H1 (cell line): ENCODE measurements at places on chromosomes 12 and 14. TPM values are rescaled to one million over a fixed set of nuclear protein-coding genes. Genes with fewer than 3 reads are reported as not detected.

The KRT71 gene
- total RNA-seq = not detected in 2 replicates

The KRT83 gene
- not detected in 2 replicates for total RNA-seq

The CLEC14A gene
- 0.13 TPM in 2 replicates for total RNA-seq

The AJUBA gene
- 46.0 TPM in 2 replicates for total RNA-seq

The GPD1 gene
- 0.74 and 1.2 TPM in 2 replicates for total RNA-seq

The CCDC175 gene
- total RNA-seq = 0.19 TPM in 1 of 2 replicates, not detected in the other

GRCh38 chr12:7542813-7543212 is 39.2 kb upstream of the CD163 start:
- DNase-seq = no peak
- H3K27ac ChIP-seq = no peak overlapping the region
- H3K27me3 ChIP-seq = no peaks in the 10 kb centered on the region
- H3K4me3 ChIP-seq = no peak overlapping the region
- H3K36me3 ChIP-seq = no peaks in the 10 kb centered on the region

GRCh38 chr12:111656016-111656415 is 29.7 kb downstream of the BRAP start:
- DNase-seq = no peak
- no peaks in the 10 kb centered on the region for H3K4me1 ChIP-seq
- no peak overlapping the region for H3K4me3 ChIP-seq

GRCh38 chr14:70887737-70888499 is 19.3 kb upstream of the PCNX1 start:
- H3K4me1 ChIP-seq = no peaks in the 10 kb centered on the region; the same call in 1 of the 2 replicates
- no peaks in the 10 kb centered on the region for H3K36me3 ChIP-seq
- no peaks in the 10 kb centered on the region for H3K27me3 ChIP-seq
- H3K4me3 ChIP-seq = no peak overlapping the region
- no peak for DNase-seq

DNA sequence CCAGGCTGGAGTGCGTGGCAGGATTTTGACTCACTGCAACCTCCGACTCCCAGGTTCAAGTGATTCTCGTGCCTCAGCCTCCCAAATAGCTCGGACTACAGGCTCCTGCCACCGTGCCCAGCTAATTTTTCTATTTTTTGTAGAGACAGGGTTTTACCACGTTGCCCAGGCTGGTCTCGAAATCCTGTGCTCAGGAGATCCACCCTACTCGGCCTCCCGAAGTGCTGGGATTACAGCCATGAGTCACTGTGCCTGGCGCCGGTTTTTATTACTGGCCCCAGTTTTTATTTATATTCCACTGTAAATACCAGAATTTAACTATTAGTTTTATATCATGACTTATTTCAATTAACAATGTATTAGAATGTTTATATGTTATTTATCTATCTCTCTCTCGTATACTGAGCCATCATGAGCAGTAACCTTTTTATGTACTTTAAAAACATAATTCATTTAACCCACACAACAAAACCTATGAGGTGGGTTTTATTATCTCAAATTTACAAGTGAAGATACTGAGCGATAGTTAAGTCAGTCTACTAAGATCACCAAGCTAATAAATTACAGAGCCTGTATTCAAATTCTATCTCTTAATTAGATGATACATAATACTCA is 47.8 kb downstream of the HECTD1 start:
- no peak overlapping the region for H3K4me3 ChIP-seq
- H3K4me1 ChIP-seq = no peaks in the 10 kb centered on the region
- no peaks in the 10 kb centered on the region for H3K27me3 ChIP-seq
- no peak for DNase-seq
- no peak overlapping the region for H3K27ac ChIP-seq

- no peak overlapping the region for H3K27ac ChIP-seq
- no peaks in the 10 kb centered on the region for H3K36me3 ChIP-seq
- H3K4me3 ChIP-seq = no peak overlapping the region
- H3K4me1 ChIP-seq = no peaks in the 10 kb centered on the region
- no peak for DNase-seq
- H3K27me3 ChIP-seq = no peaks in the 10 kb centered on the region
Measured at GRCh38 chr14:105848570-105848969, 322.2 kb downstream of the TMEM121 start.

- no peaks in the 10 kb centered on the region for H3K36me3 ChIP-seq
- peak overlapping the region; percentile 2; the same call in 1 of the 2 replicates for H3K4me3 ChIP-seq
- peaks cover 27% of the 10 kb centered on the region for H3K4me1 ChIP-seq
- no peak overlapping the region for H3K27ac ChIP-seq
- no peak for DNase-seq
Measured at GRCh38 chr12:48978741-48979601, 849 bp downstream of the WNT1 start.

DNA sequence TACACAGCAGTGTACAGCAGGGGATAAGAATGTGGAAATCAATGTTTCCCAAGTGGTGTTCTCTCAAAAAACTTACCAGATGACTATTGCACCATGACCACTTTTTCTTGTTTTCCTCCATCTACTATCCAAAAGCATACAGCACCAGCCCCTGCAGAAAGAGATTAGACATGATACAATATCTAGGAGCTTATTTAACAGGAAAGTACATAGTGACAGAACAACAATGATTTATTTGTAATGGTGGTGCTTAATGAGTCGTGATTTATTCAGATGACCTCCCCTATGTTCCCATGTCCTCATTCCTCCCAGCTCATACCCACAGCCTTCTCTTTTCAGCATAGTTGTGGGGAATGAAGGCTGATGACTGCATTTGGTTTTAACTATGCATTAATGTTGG is 413.6 kb downstream of the BTG1 start:
- no peak overlapping the region for H3K4me3 ChIP-seq
- no peaks in the 10 kb centered on the region for H3K4me1 ChIP-seq
- H3K36me3 ChIP-seq = no peaks in the 10 kb centered on the region
- no peak overlapping the region for H3K27ac ChIP-seq

- DNase-seq = no peak
- no peak overlapping the region for H3K4me3 ChIP-seq
- H3K27me3 ChIP-seq = no peaks in the 10 kb centered on the region
- no peaks in the 10 kb centered on the region for H3K4me1 ChIP-seq
- H3K27ac ChIP-seq = no peak overlapping the region
Measured at GRCh38 chr14:91098591-91098990, 15.3 kb upstream of the DGLUCY start.

GRCh38 chr14:34474187-34474679 is 12.2 kb upstream of the SPTSSA start:
- H3K27me3 ChIP-seq = no peaks in the 10 kb centered on the region
- H3K27ac ChIP-seq = no peak overlapping the region
- no peak for DNase-seq
- no peak overlapping the region for H3K4me3 ChIP-seq

GRCh38 chr14:84468153-84468552 is 1061.8 kb upstream of the FLRT2 start:
- H3K4me3 ChIP-seq = no peak overlapping the region
- H3K4me1 ChIP-seq = no peaks in the 10 kb centered on the region
- no peak overlapping the region for H3K27ac ChIP-seq
- DNase-seq = no peak
- no peaks in the 10 kb centered on the region for H3K27me3 ChIP-seq

- no peaks in the 10 kb centered on the region for H3K4me1 ChIP-seq
- no peaks in the 10 kb centered on the region for H3K27me3 ChIP-seq
- no peaks in the 10 kb centered on the region for H3K36me3 ChIP-seq
- DNase-seq = no peak
- no peak overlapping the region for H3K4me3 ChIP-seq
- H3K27ac ChIP-seq = no peak overlapping the region
Measured at GRCh38 chr14:104051092-104051813, 34.2 kb upstream of the ASPG start.

DNA sequence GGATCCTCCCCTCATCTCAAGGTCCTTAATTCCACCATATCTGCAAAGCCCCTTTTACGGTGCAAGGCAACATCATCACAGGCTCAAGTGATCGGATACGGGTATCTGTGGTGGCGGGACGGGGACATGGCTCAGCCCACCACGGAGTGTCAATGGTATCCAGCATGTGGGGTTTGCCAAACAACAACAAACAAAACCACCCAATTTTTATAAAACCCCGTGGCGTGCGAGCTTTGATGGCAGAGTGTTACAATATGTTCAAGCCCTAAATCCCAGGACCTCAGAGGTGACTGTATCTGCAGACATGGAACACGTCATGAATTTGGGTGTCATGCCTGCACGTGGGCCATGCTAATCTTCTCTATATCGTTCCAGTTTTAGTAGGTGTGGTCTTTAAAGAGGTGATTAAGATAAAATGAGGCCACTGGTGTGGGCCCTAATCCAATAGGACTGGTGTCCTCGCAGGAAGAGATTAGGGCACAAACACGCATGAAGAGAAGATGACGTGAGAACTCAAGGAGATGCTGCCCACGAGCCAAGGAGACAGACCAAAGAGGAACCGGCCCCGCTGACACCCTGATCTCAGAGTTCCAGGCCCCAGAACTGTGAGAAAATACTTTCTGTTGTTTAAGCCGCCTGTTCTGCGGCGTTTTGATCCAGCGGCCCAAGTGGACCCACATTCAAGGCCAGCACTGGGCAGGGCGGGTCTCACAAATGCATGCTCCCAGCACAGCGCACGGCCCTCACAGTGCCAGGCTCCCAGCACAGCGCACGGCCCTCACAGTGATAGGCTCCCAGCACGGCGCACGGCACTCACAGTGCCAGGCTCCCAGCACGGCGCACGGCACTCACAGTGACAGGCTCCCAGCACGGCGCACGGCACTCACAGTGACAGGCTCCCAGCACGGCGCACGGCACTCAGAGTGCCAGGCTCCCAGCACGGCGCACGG is 6.7 kb upstream of the GOLGA3 start:
- H3K27me3 ChIP-seq = no peaks in the 10 kb centered on the region
- no peak overlapping the region for H3K27ac ChIP-seq
- no peaks in the 10 kb centered on the region for H3K4me1 ChIP-seq
- no peak overlapping the region for H3K4me3 ChIP-seq
- DNase-seq = no peak

GRCh38 chr14:56431013-56431412 is 148.6 kb upstream of the TMEM260 start:
- H3K4me1 ChIP-seq = no peaks in the 10 kb centered on the region
- no peak overlapping the region for H3K27ac ChIP-seq
- no peak overlapping the region for H3K4me3 ChIP-seq
- no peaks in the 10 kb centered on the region for H3K36me3 ChIP-seq
- H3K27me3 ChIP-seq = no peaks in the 10 kb centered on the region
